ENCODE measurements at places on chromosomes 6 and 20.

- no peak for DNase-seq
Observed at GRCh38 chr6:116145803-116146675, 20.1 kb upstream of the COL10A1 start.

DNA sequence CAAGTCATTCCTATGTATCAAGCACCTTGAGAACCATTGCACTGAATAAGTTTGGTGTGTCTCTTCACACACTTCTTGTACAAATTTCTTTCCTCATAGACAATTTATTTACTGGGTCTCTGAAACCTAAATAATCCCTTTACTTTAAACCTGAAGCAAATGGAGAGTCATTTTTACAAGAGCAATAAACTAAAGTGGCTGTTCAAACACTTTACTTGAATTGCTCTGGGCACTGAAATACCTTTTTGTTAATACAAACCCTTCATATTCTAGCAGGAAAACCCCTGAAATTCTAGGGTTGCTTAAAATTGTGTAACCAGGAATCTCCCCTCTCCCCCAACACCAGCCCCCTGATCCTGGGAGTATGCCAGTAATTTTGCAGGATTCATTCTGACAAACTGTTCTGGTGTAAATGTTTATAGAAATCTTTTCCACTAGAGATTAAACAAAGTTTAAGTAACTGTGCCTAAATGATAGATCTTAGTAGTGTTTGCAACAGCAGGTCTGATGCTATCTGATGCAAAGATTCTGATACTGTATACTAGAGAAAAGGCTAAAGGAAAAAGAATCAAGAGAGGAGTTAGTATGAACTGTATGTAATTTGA is 13.4 kb downstream of the RSPO3 start:
- DNase-seq, result no peak

DNA sequence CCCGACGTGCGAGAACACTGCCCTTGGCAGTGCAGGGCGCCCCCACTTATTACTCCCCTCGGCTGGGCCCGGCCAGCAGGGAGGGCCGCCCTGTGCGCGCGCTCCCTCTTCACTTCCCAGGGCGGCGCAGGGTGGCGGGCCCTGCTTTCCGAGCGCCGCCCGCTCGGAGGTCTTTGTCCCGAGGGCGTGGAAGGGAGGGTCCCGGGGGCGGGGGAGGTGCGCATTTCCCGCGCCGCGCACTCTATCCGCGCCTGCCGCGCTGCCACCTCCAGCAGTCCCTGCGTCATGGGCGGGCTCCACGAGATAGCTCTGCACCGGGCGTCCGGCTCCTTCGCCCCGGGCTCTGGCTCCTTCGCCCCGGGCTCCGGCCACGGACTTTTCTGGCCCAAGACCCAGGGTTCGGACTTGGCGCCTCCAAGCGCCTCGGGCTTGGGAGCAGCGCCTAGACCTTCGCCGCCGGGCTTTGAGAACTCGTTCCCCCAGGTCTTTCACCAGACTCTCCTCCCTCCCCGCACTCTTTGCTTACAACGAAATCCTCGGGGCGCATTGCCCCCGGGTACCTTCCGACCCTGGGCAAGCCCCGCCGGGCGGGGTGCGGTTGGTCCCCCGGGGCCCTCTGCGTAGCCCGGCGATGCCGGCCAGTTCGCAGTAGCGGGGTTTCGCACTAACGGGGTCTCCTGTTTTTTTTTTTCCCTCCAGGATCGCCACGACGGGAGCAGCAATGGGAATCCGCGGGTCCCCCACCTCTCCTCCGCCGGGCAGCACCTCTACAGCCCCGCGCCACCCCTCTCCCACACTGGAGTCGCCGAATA is 1.6 kb downstream of the TFAP2C start:
- no peak for DNase-seq

DNA sequence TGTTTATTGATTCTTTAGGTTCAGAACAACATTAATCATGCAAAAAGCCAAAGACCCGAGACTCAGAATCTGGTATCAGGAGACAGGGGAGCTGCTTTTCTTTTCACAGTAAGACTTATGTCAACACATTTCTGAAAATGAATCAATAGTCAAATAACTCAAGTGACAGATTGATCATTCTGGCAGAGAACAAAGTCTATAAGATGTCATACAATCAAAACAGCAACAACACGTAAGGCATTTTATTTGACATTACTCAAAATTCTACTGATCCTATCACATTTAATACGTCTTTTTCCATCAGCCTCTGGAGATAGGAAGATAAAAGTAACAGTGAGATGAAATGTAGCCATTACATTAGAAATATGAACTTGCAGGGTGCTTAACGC is 93.4 kb upstream of the EEF1E1 start:
- DNase-seq, result no peak

GRCh38 chr20:34921436-34921835 is 34.2 kb downstream of the GSS start:
- no peak for DNase-seq
